ENCODE measurements at places on chromosomes 6 and 20.

DNA sequence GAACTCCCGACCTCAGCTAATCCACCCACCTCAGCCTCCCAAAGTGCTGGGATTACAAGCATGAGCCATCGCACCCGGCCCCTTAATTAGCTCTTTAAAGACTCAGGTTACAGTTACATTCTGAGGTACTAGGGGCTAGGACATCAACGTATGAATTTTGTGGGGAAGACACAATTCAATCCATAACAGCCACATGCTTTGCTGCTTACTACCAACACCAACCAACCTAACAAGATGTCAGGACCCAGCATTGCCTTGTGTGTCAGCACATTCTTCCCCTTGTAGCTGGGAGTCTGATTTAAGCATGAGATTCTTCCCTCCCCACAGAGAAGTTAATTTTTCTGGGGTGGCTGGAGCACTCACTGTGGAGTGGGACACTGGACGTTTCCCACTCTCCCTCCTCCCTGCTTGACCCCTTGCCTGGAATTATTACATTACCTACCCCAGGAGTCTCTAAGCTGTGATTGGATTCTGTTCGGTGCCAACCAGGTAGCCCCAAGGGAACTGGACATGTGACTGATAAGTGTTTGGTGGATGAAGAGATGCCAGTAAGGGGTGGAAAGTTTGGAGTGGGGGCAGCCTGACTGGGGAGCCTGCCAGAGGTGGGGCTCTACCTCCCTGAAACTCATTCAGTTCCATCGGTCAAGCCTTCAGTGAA lies 5.6 kb upstream of the PXMP4 start:
- no peak for DNase-seq

DNA sequence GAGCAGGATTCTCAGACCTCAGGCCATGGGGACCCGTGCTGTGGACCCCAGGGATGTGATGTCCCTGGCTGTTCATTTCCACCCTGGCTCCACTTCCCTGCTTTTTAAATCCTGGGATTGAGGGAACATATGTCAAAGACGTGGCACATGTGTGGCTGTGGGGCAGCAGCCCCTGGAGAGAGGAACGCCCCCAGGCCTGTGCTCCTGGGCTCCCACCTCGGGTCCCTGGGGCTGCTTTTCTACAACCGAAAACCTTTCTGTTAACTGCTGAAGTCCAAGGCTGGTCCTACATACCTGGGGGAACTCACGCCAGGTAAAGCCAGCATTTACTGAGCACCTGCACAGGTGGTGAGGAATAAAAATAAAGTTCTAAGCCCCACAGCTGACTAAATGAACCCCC lies 102.3 kb upstream of the FRMD1 start:
- no peak for DNase-seq

DNA sequence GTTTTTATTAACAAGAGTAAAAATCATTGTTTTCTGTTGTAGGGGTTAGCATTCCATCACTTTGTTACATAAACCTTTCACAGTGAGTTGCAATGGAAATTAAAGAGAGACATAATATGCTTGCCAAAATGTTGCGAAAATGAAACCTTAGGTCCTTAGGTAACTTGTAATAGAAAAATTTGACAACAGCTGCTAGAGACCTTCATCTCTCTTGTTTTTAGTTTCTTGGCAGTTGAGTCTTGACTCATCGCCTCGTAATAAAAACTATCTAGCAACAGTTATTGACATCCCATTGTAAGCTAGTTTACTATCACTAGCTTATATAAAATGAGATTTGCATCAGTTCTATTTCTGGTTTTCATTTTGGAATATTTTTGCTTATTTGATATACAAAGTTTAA lies 179.0 kb upstream of the MMS22L start:
- DNase-seq, result no peak

GRCh38 chr6:108921547-108922361 lies 73.5 kb downstream of the ARMC2 start:
- DNase-seq, result no peak

- no peak for DNase-seq
These were observed 8.6 kb upstream of the IL22RA2 start for GRCh38 chr6:137181891-137182653.

DNA sequence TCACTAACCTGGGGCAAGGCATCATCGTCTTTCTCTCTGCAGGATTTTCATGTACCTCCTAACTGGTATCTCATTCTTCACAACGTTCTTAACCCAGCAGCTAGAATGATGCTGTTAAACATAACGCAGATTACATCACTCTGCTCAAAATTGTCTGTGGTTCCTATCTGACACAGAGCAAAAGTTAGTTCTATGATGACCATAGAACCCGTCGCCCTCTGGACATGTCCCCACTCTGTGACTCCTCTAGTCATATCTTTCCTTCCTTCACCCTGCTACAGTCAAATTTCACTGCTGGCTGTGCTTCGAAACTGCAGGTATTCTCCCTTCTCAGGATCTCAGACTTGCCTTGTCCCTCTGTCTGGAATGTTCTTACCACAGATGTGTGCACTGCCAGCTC lies 87.4 kb upstream of the TPD52L1 start:
- no peak for DNase-seq

GRCh38 chr20:47201074-47201730 lies 155.3 kb downstream of the ZMYND8 start:
- no peak for DNase-seq

GRCh38 chr20:5211803-5212714 lies 85.3 kb downstream of the CDS2 start:
- no peak for DNase-seq

DNA sequence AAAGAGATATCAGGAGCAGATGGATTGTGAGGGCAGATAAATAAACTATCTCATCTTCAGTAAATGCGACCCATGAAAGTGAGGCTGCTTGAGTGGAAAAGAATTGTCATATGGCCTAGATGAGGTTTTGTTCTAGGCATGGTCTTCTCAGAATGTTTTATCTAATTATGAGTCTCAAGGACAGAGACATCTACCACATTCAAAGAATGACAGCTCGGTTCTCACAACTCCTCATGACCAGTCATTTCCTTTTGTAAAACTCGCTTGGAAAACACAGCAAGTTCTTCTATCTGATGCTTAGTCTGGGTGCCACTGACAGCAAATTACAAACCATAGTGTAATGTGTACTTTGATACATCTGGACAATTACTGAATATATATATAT lies 140.5 kb downstream of the CCDC170 start:
- DNase-seq, result no peak

- no peak for DNase-seq
These were observed 433.2 kb downstream of the GRIK2 start for GRCh38 chr6:101826678-101827077.

- peak; percentile 80 for DNase-seq
These were observed 109.6 kb downstream of the RTN4IP1 start for GRCh38 chr6:106519460-106520394.

GRCh38 chr20:19122395-19122794 lies 90.0 kb upstream of the SLC24A3 start:
- no peak for DNase-seq

DNA sequence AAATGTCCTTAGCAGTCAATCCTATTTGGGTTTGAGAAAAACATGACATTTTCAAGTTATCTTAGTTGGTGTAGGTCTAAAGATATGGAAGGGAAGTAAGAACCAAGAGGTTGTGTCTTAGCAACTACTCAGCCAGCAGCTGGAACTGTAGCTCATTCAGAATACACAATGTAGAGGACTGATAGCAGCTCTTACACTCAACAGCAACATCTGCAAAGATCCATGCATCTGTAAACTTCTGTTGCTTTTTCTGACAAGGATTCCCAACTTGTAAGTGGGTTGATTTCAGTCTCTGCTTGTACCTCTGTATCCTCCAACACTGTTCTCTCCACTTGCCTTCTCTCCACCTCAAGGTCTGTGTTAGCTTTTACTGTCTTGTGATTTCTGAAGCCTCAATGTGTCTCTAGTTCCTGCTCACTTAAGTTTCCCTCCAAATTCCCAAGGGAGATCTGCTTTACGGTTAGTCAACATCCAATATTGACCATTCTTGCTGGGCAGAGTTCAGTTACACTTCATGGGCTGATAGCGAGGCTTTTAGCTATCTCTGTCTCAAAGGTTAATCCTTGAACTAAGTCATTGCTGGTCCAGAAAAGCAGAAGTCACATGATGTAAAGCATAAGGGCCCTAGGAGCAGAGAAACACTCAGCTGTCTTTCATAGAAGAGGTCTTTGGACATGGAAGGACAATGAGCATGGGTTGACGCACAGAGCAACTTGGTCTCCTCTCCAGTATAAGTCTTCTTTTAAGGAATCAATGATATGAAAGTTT lies 71.6 kb upstream of the LGSN start:
- no peak for DNase-seq

- DNase-seq, result no peak
These were observed 245.2 kb upstream of the MOCS1 start for GRCh38 chr6:40179496-40179895.

DNA sequence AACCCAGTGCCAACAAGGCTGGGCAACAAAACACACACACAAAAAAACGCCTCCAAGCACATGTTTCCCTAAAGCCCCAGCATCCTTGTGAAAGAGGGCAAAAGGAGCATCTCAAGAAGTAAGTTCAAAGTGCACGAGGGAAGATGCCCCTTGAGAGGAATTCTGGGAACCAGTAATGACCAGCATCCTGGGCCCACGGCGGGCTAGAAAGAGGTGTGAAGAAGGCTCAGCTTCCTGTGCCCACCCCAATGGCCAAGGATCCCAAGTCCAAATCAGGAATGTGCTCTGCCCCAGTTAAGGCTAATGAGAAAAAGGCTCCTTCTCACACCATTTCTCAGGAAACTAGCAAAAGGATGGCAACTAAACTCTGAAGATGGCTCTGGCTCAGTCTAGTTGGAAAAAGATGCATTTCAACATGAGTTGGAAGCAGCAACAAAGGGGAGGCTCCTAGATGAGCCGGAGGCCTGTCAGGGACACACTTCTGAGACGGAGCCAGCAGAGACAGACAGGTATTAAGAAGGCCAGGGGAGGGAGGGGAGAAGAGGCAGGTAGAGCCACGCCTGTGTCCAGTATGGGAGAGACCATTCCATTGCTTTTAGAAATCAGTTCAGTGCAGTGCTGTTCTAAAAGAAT lies 3.2 kb downstream of the RIMS4 start:
- no peak for DNase-seq

GRCh38 chr6:33305052-33305451 lies 6.3 kb upstream of the RGL2 start:
- DNase-seq, result no peak

- DNase-seq, result no peak
These were observed 178.2 kb downstream of the SYNE1 start for GRCh38 chr6:152458648-152459644.

GRCh38 chr20:48186915-48187314 lies 401.6 kb upstream of the SULF2 start:
- no peak for DNase-seq

GRCh38 chr20:64131406-64131805 lies 24.0 kb upstream of the NPBWR2 start:
- DNase-seq, result no peak

DNA sequence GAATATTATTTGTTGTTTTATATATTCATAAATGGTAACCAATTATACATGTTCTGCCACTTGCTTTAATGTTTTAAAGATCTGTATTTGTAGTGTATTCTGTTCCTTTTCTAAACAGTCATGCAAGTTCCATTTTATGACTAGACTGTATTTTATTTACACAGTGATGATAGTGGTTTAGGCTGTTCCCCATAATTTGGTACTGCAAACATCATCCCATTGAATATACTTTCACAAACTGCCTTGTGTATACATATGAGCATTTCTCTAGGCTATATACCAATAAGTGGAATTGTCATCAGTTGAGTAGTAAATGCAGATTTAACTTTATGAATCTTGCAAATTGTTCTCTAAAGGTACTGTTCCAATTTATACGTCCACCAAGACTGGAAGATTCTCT lies 738.0 kb downstream of the EPHA7 start:
- DNase-seq, result no peak

GRCh38 chr20:51695574-51696303 lies 72.5 kb downstream of the ATP9A start:
- no peak for DNase-seq

DNA sequence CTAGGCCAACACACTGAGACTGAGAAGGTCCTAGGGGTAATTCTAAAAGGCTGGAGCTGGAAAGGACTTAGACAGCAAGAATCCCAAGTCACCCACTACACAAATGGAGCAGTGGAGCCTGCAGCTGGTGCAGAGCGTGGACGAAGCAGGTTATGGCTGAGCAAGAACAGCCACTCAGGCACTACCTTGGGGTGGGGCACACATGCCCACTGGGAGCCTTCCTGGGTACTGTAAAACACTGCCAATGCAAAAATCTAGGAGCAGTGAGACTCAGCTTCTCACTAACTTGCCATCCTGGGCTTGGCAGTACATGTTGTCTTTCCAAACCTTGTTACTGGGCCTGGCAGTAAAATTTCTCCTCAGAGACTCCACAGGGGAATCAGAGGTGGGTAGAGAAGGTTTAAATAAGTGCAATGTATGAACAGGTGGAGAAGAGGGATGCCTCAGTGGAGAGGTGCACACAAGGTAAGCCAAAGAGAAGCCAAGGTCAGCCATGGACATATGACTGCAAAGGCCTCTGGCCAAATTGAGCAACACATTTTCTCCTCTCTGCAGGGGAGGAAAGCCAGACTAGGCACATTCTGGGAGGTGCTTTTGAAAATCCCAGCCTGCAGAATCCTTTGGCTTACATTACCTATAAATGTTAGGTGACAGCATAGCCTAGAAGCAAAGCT lies 105.6 kb downstream of the TNFRSF21 start:
- no peak for DNase-seq

DNA sequence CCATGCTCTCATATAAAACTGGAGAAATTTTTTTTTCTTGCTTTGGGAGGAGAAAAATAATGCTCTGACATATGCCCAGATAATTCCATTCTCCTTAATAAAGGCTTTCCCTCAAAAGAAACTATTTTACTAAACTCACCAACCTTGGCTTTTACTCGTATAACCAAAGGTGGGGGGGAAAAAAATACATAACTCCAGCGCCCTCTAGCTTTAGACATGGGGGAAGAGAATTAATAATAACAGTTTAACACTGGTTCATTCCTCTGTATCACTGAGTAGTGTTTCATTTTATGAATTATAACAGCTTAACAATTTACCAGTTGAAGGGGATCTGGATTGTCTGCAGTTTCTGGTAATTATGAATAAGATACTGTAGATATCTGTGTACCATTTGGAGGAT lies 1226.1 kb downstream of the GRIK2 start:
- no peak for DNase-seq

All from T-helper 22 cell (primary cell).